ENCODE measurements at places on chromosomes 12 and 14.

DNA sequence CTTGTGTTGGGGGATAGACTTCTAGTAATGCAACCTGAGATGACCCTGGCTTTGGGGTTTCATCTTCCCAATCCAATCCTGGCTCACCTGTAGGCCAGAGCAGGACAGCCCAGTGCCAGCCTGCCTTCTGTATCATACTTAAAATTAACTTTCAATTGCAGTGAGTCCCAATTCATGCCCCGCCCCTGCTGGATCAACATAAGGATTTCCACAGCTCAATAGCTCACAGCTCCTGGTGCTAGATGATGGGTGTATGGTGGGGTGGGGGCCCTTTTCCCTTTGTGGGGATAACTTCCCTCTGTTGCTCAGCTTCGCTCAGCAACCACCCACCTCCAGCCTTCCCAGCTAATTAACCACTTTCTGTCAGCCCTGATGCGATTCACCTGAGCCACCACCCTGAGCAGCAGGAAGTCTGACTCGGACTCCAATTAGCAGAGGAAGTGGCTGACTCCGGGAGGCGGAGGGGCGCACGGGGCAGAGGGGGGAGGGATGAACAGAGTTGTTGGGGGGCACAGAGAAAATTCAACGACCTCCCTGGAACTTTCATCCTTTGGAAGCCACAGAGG lies 24.3 kb upstream of the CHGA start:
- DNase-seq: no peak

GRCh38 chr12:68612202-68612601 lies 1.5 kb downstream of the RAP1B start:
- peak; percentile 23 for DNase-seq

DNA sequence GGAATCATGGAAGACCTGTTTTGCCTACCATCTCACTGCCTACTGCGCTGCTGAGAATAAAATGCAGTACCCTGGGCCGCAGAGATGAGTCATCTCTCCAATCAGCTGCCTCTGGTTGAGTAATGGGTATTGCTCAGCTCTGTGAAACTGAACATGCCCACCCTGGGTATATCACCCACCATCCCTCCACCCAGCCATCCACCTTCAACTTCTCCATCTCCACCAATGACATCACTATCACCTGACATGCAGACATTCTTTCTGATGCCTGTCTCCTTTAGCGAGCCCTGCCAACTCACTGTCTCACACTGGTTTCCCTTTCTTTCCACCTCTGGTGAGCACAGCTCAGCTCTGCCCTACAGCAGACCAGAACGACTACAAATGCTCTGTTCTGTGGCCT lies 33.6 kb downstream of the E2F7 start:
- DNase-seq: no peak

GRCh38 chr14:97311411-97311810 lies 514.2 kb downstream of the VRK1 start:
- no peak for DNase-seq

- peak; percentile 54 for DNase-seq
Observed at GRCh38 chr14:101791919-101792572, 30.5 kb downstream of the PPP2R5C start.

- DNase-seq: no peak
Observed at GRCh38 chr14:70744641-70745040, 64.7 kb downstream of the MAP3K9 start.

- no peak for DNase-seq
Observed at GRCh38 chr12:132575661-132576060, 34.7 kb downstream of the LRCOL1 start.

DNA sequence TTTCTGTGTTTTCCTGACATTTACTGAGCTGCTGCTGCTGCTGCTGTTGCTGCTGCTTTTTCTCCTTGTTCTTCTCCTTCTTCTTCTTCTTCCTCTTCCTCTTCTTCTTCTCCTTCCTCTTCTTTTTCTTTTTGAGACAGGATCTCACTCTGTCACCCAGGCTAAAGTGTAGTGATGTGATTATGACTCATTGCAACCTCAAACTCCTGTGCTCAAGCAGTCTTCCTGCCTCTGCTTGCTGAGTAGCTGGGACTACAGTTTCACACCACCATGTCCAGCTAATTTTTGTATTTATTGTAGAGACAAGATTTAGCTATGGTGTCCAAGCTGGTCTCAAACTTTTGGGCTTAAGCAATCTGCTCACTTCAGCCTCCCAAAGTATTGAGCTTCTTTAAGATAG lies 95.8 kb downstream of the TMTC3 start:
- DNase-seq: no peak

GRCh38 chr14:95796788-95797187 lies 79.8 kb upstream of the TUNAR start:
- DNase-seq: no peak

DNA sequence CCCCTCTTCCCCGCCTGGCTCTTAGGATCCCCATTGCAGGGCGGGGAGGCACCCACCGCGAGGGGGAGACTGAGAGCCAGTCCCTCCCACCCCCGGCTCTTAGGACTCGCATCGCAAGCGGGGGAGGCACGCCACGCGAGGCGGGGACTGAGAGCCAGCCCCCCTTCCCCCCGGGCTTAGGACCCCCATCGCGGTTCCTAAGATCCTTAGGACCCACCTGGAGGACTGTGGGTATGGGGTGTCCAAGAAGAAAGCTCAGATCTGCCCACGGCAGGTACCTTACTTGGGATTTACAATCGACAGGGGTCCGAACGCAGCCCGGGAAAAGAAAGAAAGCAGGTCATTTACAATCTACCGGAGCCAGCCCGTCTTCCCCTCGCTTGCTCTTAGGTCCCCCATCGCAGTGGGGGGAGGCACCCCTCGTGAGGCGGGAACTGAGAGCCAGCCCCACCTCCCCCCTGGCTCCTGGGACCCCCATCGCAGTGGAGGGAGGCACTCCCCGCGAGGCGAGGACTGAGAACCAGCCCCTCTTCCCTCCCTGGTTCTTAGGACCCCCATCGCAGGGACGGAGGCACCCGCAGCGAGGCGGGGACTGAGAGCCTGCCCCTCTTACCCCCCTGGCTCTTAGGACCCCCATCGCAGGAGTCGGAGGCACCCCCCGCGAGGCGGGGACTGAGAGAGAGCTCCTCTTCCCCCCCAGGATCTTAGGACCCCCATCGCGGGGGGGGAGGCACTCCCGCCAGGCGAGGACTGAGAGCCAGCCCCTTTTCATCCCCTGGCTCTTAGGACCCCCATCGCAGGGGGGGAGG lies 43.7 kb downstream of the DDX11 start:
- DNase-seq: peak; percentile 52

GRCh38 chr14:30872602-30873001 lies 1.8 kb upstream of the COCH start:
- no peak for DNase-seq

DNA sequence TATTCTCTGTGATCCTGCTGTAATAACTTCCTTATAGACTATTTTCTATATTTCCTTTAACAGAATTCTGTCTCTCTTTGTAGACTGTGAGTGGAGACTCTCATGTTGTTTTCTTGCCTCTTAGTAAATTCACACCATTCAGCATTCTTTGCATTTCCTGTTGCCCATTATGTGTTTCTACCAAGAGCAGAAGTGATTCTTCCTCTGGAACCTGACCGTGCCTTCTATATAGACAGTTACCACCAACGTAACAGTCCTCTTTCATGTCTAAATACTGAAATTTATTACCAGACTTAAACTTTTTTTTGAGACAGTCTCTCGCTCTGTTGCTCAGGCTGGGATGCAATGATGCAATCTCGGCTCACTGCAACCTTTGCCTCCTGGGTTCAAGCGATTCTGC lies 31.1 kb downstream of the METAP2 start:
- no peak for DNase-seq
